RWPE1 (cell line): ENCODE measurements at places on chromosomes 3 and 15.

DNA sequence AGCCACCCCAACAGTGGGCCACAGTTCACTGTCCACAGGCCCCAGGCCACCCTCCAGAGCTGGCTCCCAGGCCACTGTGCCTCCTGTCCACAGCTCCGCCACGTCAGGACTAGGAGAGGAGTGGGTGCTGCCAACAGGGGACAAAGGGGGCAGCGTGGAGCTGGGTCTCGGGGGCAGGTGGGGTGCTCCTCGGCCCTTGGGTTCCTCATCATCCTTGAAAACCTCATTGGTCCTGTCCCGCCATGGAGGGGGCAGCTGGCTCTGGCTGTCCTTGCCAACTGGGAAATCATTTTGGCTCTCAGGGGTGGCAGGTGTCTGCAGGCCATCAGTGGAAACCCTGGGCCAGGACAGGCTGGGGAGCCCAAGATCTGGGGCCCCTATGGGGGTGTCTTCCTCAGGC is 45.2 kb downstream of the ADAMTS7 start:
- no peak for DNase-seq

GRCh38 chr3:69590111-69590510 is 149.2 kb upstream of the MITF start:
- DNase-seq = no peak

GRCh38 chr15:48644827-48645557 is 517 bp downstream of the FBN1 start:
- DNase-seq = peak; percentile 43

- DNase-seq = no peak
Measured at GRCh38 chr3:45425237-45425933, 37.0 kb downstream of the LARS2 start.

GRCh38 chr3:94246171-94246570 is 183.3 kb downstream of the NSUN3 start:
- DNase-seq = no peak

DNA sequence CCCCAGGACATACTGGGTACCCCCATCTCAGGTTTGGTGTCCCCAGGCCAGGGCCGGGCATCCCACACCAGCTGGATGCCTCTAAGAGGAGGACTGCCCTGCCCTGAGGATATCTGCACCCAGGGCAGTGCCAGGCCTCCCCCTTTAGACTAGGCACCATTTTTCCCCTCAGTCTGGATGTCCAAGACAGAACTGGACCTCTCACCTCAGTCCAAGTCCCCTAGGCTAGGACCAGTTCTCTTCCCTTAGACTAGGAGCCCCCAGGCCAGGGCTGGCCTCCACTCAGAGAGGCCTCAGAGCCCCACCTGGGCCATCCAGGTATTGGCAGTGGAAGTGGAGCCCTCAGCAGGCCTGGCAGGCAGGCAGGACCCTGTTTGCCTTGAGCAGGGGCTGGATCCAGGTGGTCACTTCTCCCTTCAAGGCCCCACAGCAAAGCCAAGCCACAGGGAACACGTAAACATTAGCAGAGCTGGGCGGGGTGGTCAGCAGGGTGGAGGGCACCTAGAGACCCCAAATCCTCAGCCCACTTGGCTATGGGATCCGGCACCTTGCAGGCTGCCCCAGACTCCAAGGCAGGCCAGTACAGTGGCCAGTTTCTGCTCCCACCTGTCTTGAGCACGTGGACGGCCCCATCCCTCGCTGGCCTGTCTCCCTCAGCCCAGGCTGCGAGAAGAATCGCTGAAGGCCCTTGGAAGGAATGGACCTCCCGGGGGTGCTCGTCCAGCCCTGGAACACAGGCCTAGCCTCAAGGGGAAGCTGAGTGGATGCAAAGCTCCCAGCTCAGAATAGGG is 28.3 kb downstream of the PTH1R start:
- no peak for DNase-seq

DNA sequence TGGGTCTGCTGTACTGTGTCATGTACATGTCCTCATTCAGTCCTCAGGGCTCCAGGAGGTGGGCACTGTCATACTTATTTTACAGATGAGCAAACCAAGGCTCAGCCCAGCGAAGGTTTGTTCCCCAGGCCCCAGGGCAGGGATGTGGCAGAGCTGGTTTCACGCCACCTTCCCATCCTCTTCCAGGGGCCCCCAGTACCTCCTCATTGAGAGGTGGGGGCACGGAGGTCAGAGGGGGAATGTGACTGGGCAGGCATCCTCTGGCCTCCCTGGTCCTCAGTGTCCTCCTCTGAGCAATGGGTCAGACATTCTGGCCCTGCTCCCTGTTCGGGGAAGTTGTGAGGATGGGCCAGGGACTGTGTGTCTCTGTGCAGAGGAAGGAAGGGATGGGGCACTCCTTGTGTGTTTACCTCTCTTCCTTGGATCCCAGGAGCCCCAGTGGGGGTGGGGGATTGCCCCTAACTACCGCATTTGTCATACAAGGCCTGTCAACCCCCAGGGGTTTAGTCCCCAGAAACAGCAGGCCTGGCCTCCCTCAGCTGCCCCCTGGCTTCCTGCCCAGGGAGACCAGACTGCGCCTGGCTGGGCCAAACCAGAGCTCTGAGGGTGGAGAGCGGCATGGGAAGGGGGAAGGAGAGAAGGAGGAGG is 65.9 kb upstream of the LCTL start:
- DNase-seq = no peak

GRCh38 chr3:128432971-128433836 is 33.5 kb downstream of the DNAJB8 start:
- no peak for DNase-seq

DNA sequence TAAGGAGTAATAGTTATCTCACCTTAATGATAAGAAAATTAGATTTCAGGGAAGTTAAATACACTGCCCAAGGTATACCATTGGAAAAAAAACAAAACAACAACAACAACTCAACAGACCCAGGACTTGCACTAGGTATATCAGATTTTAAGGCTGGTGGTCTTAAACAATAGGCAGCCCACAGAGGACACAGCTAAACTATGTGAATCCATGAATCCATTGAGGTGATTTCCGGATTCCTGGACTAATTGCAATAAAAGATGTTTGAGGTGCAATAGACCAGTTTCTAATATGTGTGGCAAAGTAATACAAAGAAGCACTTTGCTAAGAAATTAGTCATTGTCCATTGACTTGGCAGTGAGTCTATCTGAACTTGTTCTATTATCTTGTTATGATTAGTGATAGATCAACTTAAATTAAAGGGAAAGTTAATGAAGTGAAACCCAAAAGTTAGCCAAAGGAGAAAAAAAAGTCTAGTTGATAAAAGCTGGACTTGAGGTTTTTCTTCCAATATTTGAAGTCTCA is 60.9 kb upstream of the MAGI1 start:
- no peak for DNase-seq

DNA sequence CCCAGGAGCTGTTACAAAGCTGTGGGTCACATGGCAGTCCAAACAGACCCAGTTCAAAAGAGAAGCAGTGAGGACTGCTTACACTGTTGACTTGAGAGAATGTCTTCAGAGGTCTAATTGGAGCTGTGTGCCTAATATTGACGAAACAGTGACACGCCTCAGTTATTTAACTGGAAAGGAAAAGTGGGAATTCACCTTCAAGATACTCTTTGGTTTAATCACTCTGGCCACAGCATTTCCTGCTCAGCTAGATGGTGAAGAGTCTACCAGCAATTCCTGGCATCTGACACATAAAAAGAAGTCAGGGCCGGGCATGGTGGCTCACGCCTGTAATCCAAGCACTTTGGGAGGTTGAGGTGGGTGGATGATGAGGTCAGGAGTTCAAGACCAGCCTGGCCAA is 326.4 kb downstream of the SV2B start:
- DNase-seq = peak; percentile 34

GRCh38 chr3:142943870-142944269 is 19.6 kb downstream of the PAQR9 start:
- peak; percentile 45 for DNase-seq

- peak; percentile 36 for DNase-seq
Measured at GRCh38 chr15:68335251-68335650, 57.7 kb downstream of the FEM1B start.

DNA sequence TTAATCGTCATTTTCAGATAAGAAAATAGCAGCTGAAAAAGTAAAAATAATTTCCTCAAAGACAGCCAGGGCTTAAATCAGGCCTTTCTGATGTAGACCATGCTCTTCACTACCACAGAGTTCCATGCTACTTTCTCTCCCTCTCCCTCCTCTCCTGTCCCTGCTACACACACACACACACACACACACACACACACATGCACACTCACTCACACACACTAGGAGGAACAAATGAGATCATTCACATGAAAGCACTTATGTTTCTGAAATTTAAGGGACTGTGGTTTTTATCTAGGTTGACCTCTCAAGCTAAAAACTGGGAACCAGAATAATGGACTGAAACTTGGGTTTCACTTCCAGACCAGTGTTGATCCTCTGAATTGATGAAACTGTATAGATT is 4.1 kb upstream of the PSMA4 start:
- no peak for DNase-seq

- DNase-seq = peak; percentile 11
Measured at GRCh38 chr3:114213627-114214541, 23.5 kb downstream of the ZNF80 start.

DNA sequence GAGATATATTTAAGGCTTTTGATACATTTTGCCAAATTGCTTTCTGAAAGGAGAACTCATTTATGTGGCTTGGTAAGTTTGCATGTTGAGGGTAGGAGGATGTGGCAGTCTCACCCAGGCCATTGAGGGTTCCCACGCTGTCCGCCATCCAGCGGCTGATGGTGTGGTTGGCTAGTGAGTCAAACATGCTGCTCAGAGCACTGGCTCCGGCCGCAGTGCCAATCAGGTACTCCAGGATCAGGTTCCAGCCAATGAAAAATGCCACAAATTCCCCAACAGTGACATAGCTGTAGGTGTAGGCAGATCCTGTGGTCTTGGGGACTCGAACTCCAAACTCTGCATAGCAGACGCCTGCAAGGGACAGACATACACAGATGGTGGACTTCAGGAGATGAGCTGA is 82.3 kb downstream of the CLDN11 start:
- DNase-seq = no peak

DNA sequence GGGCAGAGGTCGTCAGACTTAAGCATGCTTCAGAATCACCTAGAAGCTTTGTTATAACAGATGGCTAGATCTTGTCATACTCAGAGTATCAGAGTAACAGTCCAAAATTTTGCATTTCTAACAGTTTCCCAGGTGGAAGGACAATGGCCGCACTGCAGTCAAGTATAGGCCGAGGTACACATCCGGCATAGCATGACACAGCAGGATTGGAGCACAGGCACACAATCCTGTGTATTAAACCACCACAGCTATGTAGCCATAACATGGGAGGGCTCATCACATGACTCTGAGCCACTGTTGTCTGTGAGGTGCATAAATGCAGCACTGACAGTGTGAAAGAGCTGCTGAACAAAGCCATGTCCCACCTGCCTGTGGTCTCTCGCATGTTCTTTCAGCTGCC is 85.7 kb upstream of the RNF7 start:
- no peak for DNase-seq

- peak; percentile 42 for DNase-seq
Measured at GRCh38 chr3:125212509-125213363, at the start of gene SLC12A8. Gene SLC12A8 (minus strand): TSS chr3:125212748. CDS start chr3:125211349, 1,399 bp downstream.

DNA sequence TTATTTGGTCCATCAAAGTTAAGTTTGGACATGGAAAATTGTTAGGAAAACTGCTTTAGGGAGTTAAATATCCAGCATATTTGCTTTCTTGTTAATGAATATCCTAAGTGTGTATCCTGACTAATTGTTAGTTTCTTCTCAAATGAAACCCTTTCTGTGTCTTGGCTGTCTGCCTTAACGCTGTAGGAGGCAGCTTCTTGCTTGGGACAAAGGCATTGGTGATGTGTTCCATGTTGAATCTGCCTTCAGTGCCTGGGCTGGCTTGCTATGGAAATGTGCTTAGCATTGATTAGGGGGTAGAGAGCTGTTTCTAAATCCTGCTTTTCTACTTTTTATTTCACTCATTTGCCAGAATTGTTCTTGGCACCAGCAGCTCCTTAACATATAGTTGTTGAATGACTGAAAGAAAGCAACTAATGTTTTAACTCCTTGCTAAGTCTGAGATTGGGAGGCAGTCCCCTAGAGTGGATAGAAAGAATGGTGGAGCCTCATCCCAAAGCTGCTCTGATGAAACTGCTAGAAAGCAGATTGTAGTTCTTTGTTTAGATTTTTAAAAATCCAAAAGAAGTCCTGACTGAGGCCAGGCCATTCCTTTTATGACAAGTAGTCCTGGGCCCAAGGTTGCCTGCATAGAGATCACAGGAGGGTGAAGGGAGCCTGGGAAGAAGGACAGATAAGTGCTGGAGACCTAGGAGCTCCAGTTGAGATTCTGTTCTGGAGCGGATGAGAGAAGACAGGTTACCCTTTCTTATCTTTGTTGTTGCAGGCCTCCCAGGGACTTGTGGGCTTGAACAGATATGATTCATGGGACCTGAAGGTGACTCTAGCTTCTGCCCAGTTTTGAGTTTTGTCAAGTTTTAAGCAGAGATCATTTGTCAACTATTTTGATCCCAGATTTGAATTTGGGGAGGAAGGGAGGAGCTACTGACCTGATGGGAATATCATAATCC is 39.3 kb downstream of the OXNAD1 start:
- no peak for DNase-seq

- no peak for DNase-seq
Measured at GRCh38 chr15:49055630-49056029, 9.4 kb upstream of the SECISBP2L start.

GRCh38 chr3:117263745-117264144 is 554.2 kb downstream of the TUSC7 start:
- no peak for DNase-seq

DNA sequence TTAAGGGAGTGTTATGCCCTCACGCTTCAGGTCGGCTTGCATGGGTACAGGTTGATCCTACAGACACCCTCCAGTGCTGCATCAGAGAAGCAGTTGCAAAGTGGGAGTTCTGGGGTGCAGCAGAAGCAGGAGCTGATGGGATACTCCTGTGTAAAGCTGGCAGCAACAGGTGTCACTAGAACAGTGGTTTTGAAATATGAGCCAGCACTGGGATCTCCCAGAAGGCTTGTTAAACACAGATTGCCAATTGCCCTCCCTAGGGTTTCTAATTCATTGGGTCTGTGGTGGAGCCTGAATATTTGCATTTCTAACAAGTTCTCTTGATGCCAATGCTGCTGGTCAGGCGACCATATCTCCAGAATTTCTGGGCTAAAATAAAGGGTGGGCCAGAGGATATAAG is 350.4 kb downstream of the CLSTN2 start:
- no peak for DNase-seq

DNA sequence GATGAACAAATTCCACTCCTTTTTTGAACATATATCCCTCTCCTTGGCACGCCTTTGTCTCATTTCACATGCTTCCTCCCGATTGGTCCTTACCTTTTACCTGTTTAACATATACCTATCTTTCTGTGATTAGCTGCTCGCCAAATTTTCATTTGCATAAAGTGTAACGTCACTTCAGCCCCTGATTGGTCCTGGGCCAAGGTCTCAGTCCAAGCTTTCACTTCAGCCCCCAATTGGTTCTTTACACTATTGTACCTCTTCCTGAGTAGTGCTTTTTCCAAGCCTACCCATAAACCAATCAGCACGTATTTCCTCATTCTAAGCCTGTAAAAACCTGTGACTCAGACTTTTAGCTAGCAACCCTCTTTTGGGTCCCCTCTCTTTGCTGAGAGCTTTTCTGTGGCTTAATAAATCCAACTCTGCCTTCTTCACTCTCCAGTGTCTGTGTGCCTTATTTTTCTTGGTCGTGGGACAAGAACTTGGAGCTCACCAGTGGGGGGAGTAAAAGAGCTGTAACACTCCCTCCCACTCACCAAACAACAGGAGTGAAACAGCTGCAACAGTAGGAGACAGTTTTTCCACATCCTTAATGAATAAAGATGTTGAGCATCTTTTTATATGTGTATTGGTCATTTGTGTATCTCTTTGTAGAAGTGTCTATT is 584 bp upstream of the XCR1 start:
- no peak for DNase-seq

GRCh38 chr3:4043867-4044575 is 244.8 kb downstream of the LRRN1 start:
- no peak for DNase-seq
